NCI-H69 (cell line): ENCODE measurements at places on chromosomes 16 and 17.

DNA sequence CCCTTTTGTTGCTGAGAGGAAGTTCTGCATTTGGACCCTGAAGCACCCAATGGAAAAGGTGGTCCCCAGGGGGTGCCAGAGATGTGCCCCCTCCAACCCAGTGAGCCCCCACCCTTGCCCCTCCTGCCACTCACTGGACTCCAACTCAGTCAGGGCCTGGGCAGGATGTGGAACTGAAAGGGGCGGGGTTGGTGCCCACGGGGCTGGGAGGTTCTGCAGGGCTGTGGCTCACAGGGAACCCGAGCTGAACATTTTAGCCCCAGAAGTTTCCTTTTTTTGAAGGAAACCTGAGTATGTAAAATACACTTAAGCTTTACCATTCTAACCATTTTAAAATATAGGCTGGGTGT, 15.8 kb upstream of the OGFOD3 start:
- DNase-seq = no peak

DNA sequence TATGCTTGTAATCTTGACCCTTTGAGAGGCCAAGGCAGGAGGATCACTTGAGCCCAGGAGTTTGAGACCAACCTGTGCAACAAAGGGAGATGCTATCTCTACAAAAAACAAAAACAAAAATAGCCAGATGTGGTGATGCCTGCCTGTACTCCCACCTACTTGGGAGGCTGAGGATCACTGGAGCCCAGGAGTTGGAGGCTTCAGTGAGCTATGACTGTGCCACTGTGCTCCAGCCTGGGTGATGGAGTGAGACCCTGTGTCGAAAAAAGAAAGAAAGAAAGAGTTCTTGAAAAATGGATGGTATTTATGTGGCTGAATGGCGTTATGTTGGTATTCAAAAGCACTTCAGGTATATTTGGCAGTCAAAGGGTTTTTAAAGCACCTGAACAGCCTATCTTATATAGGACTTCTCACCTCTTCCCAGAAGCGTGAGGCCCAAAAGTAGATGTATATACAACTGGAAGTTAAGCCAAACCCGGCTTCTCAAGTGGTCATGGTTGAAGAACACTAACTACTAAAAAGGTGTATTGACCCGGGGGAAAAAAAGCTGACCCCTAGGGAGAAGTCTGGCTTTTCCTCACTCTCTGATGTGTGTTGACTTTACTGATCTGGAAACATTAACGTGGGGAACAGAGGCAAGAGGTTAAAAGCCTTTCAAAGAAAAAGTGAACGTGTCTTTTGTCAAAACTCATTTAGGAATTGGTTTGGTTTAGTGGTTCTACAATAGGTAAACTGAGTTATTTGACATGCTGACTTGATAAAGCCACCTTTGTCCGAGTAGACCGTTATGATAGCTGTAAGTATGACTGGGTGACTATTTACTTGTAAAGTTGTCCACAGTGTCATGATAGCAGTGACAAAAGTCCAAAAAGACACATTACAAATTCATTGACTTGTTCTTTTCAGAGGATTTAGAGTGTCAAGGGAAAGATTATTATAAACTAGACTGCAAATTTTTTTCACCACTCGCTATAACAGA, 183.4 kb downstream of the IRX3 start:
- no peak for DNase-seq

GRCh38 chr17:16003841-16004240, 4.2 kb downstream of the TTC19 start:
- no peak for DNase-seq

GRCh38 chr17:18937981-18938691, 13.8 kb upstream of the SLC5A10 start:
- DNase-seq = peak; percentile 67

- no peak for DNase-seq
Measured at GRCh38 chr16:66295213-66295612, 71.3 kb upstream of the CDH5 start.

DNA sequence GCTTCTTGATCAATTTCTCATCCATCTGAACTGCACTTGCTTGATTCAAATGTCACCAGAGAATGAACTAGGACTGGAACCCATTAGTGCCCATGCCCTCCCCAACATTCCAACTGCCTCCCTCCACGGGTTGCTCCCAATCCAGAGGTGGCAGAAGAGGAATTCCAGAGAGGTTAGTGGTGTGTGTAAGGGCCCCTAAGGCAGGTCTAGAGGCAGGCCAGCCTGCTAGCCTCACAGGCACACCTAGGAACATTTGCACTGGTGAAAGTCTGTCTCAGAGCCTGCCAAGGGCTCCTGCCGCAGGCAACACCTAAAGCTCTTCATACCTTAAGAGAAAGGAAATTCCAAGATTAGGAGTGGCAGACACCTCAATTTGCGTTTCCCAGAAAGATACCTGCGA, 21.2 kb upstream of the CMTM4 start:
- DNase-seq = no peak

DNA sequence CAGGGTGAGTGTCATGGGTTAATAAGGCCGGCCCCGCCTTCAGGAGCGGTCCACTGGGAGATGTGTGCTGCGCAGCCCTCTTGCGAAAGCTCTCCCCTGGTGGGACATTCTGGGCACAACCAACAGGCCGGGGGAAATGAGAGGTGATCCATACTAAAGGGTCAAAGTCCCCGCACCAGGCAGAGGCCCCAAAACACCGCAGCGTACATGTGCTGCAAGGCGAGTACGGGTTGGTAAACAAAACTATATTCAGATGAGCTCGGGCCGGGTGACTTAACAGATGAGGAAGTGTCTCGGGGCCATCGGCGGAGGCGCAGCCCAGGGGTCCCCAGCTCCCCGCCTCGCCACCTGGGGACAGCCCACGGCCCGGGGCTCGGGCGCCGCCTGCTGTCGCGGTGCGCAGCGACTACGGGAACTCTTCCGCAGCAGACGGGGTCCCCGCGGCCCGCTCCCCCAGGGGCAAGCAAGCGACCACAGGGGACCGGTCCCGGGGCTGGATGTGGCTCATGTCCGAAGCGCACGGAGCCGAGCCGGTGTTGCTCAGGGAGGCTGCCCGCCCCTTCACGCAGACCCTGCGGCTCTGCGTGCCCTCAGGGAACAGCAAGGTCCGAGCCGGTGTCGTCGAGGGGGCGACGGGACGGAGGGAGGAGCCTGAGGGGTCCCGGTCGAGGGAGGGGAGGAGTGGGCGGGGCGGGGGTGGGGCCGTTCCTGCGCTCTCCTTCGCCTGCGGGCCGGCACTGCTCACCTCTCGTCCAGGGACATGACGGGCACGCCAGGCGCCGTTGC, at the start of gene RAB37:
TSS of gene RAB37 (plus strand) at position 744 of the 786 bp plus-strand sequence. CDS start at position 761, 17 bp downstream.
- peak; percentile 56 for DNase-seq

DNA sequence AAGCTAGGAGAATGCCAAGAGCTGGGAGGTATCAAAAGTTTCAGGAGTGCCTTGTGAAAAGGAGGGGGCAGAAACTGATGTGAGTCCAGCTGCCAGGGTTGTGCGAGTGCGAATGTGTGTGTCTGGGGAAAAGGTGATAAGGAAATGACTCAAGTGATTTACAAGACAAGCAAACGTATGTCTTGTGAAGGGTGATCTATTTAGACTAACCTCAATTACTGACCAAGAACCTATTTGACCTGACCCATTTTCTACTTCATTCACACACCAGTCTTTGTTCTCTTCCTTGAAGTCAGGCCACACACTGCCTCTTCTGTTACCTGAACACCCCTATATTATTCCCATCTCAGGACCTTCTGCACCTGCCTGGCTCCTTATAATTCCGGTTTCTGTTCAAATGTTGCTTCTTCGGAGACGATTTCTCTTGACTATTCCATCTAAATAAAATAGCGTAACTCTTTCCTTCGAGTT, 1.0 kb downstream of the GDE1 start:
- DNase-seq = peak; percentile 46

- DNase-seq = no peak
Measured at GRCh38 chr17:55332296-55333041, 67.7 kb downstream of the HLF start.

DNA sequence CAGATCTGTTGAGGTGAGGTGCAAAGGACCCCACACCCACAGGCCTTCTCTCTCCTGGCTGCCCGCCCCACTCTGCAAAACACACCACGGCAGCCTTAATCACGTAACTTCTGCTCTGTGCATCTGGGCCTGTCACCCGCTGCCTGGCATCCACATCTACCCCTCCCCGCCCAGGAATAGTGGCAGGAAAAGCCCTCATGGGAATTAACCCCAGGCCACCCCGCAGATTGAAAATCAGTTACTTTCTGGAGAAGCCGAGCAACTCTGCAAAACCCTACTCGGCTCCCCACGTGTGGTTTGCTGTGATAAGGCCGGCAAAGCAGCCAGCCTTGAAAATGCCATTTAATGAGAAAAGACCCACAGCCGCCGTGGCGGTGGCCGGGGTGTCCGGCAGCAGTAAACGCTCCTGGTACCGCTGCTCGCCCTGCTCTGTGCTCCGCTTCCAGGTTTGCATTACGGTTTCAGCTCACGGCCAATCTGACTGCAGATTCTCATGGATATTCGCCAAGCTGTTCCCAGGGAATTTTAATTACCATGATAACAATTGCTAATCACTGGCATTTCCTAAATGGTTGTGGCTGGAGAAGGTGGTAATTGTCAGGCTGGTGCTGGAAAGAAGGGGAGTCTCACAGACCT, 78.0 kb upstream of the DOC2B start:
- DNase-seq = no peak

DNA sequence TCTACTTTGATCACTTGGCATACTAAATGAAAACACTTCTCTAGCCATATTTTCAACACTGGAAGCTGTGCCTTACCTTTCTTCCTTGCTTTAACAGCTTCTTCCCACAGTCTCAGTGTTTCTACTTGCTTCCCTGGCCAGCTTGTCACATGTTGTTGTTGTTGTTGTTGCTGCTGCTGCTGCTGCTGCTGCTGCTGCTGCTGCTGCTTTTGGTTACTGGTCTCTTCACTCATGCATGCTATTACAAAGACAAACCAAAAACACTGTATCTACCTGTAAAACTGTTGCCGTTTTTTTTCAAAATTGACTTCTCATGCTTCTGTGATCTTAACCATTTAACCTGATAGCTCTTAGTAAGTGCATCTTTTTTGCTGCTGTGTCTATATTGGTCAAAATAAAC, 9.0 kb downstream of the VEZF1 start:
- no peak for DNase-seq

DNA sequence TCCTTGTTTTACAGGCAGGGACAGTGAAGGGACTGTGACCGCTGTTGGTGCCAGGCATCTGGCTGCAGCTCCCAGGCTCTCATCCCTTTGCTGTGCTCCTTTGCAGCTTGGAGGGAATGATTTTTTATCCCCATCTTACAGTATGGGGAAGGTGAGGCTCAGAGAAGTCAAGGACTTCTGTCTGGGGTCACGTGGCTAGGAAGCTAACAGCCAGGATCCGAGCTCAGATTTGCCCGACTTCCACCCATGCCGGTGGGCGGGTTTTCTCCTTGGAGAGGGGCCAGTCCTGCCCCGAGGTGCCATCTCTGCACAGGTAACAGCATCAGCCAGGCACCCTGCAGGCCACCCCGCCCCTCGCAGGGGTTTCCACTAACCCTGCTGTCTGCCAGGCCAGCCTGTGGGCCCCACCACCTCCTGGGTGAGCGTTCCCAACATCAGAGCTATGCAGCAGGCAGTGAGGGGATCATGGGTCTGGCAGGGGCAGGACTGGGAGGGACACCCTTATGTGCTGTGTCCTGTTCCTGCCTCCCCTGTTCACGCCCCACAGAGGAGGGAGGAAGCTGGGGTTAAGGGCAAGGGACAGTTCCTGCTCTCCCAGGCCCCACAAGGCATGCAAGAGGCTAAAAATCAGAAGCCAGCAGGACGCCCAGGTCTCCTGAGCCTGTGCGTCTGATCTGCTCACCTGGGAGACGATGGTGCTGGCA, 25.4 kb downstream of the JPH3 start:
- no peak for DNase-seq

DNA sequence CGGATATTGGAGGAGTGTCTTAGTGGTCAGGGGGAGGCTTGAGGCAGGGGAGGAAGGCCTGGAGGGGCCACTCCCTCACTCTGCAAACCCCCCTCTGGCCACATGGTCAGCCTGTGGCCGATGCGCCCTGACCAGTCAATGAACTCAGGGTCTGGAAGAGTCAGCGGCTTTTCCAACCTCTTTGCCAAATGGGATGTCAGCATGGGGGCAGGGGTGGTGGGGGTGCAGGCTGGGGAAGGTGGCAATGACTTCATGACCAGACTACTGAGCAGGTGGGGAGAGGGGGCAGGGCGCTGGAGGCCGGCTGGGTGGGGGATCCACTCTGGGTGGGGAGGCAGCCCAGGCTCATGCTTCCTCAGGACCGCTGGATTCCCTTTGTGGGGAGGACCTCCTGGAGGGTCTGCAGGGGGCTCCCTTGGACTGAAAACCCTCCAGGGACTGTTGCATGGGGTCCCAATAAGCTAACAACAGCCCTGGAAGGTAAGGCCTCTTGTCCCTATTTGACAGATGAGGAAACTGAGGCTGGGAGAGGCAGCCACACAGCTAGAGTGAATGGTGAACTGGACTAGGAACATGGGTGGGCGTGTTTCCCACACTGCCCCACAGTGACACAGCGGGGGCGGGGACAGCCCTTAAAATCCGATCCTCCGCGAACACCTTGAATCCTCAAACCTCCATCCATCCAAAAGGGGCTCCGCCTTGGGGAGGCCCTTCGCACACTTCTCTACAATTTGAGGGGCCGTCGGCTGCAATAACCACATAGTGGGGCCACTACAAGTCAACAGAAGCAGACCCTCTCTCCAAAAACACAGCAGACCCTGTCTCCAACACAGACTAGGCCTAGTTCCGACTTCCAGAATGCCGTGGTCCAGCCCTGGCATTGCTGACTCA, 81.0 kb upstream of the TOB1 start:
- no peak for DNase-seq

DNA sequence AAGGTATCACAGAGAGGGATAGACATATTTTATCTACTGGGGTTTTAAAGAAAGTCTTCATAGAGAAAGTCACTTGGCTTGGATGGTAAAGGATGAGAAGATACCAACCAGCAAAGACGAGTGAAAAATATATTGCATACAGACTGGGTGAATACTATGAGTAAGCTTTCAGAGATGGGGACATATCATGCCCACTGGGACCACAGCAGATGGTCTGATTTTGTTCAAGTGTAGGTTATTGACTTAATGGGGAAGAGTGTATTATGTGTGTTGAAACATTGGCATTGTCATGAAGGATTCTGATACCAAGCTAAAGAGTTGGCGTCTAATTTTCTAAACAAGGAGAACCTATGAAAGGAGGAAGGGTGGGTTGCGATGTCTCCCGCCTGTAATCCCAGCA, 13.8 kb upstream of the MMD start:
- no peak for DNase-seq
